ENCODE measurements at places on chromosomes 7 and 10.

DNA sequence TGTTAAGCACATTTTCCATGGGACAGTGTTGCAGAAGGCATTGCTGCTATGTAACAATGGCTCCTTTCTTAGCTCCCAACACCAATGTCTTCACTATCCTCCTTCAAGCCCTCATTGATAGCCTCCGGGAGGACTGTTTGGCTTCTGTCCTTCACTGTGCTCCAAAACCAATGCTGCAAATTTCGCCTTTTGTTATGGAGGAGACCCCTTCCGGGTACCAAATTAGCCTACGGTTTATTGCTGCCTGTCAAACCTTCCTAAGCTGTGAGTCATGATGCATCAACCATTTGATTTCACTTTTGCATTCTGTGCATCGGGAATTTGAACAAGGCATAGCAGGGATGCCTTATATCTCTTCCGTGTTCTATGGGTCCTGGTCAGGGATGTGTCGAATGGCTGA lies 432.9 kb downstream of the GATA3 start:
- DNase-seq: no peak

DNA sequence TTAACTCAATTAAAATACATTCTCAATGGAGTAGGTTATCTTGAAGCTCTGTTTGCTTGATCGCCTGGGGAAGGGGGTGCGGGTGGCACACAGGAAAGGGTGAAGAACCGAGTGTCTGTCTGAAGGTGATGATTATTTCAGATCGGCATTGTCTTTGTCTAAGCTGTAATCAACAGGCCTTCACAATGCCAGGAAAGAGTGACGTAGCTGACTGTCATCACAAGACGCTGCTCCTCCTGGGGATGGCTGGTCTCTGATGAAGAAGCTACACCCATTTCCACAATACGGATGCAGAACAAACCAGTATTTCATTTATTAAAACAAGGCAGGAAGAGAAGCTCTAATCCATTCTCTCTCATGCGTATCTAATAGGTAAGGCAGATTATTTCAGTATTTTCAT lies 19.4 kb downstream of the JCAD start:
- no peak for DNase-seq

DNA sequence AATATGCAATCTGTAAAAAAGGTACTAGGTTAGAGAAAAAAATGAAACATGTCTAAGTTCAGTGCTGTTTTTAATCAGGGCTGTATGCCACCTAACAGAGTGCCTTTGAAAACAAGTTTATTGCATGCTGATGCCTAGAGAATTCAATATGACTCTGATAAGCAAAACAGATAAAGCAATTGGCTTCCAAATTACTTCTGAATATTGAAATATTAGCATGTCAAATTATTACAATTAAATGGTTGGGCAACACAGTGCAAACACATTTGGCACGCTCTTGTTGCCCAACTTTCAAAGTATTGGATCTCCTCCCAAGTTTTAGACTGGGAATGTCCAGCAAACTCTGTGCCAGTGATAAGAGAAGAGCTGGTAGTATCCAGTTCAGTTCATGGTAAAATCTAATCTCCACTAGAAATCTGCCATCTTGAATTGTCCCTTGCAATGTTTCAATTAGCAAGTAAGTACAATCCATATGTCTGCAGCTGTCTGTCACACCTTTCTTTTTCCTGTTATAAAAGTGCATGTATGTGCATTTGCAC lies 65.2 kb upstream of the FAM133B start:
- no peak for DNase-seq

DNA sequence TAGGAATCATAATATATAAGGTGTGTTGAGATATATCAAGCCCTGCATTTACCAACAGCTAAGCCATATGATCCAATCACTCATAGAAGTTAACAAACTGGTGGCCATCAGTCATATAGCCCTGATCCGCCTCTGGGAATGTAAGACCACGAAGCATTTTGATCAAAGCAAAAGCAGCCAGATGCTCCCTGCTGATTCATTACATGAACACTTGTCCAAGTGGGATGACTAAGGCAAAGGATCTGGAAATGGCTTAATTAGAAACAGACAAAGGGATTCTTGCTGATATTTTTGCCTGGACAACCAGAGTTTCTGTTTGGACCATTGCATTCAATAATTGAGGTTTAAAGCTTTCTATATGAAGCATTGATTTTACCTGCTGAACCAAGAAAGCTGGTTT lies 535.5 kb downstream of the GPAM start:
- no peak for DNase-seq

GRCh38 chr7:123975084-123975483 lies 50.0 kb downstream of the SPAM1 start:
- DNase-seq: no peak

DNA sequence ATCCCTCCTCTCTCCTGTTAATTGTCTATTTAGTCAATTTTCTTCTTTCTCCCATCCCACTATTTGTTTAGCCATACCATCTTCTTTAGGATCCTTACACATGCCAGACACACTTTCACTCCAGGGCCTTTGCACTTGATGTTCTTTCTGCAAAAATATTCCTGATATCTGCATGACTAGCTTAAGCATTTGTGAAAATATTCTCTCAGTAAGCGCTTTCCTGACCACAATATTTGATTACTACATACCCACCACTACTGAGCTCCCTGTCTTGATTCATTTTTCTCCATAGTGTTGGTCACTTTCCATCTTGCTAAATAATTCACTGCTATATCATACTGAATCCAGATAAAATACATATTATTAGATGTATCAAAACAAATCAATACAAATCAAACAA lies 75.1 kb downstream of the SEMA3D start:
- DNase-seq: no peak

DNA sequence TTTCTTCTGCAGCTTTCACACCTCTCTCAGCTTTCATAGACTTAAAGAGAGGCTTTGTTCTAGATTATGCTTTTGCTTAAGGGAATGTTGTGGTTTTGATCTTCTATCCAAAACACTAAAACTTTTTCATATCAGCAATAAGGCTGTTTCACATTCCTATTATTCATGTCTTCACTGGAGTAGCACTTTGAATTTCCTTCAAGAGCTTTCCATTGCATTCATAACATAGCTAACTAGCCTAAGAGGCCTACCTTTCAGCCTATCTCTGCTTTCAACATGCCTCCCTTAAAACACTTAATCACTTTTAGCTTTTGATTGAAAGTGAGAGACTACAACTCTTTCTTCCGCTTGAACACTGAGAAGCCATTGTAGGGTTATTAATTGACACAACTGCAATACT lies 1117.0 kb upstream of the PHF14 start:
- DNase-seq: no peak

- no peak for DNase-seq
Measured at GRCh38 chr10:126538439-126539135, 131.9 kb downstream of the C10orf90 start.

GRCh38 chr7:151885202-151885580 lies 8.3 kb upstream of the PRKAG2 start:
- no peak for DNase-seq

DNA sequence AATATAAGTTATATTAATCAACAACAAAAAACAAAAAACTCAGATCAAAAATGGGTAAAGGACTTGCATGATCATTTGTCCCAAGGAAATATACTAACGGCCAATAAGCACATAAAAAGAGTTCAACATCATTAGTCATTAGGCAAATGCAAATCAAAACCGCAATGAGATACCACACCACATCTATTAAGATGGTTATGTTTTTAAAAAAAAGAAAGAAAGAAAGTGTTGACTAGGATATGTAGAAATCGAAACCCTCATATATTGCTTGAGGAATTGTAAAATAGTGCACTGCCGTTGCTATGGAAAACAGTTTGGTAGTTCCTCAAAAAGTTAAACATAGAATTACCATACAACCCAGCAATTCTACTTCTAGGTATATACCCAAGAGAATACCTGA lies 39.4 kb upstream of the CTNNA3 start:
- DNase-seq: no peak

DNA sequence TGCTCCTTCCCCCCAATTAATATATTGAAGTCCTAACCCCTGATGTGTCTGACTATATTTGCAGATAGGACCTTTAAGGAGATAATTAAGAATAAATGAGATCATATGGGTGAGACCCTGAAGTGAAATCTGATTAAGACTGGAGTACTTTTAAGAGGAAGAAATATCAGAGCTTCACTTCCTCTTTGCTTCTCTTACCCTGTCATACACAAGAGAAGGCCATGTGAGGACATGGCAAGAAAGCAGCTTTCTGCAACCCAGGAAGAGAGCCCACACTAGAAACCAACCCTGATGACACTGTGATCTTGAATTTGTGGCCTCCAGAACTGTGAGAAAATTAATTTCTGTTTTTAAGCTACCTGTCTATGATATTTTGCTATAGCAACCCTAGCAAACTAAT lies 44.2 kb downstream of the JMJD1C start:
- DNase-seq: no peak

GRCh38 chr10:78847485-78847884 lies 221.3 kb upstream of the ZMIZ1 start:
- DNase-seq: no peak

DNA sequence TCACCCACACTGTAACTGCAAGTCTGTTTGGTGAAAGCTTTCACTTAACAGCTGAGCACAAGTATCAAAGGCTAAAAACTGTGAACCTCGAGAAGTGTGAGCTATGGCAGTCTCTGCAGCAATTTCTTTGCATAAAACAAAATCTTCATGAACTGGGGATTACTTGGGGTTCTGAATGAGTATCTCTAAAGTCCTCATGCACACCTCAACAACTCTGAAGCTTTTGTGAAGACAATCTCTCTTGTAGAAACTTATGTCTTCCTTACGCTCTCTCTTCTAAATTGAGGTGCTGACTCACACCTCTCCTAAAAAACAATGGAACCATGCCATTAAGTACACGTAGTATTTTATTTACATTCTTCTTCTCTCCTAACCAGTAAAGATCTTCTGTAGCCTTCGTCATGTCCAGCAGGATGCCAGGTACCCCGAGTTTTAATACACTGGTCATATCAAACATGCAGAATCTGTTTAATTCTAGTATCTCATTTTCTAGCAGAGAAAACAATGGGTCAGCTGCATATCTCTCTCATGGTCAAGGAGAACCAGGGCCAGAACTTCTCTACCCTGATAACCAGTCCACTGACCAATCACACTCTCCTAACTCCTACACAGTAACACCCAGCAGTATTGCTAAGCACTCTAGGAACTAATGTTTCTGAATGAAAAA lies 76.9 kb downstream of the UBE2H start:
- no peak for DNase-seq

GRCh38 chr7:117143580-117143979 lies 179.3 kb downstream of the WNT2 start:
- DNase-seq: no peak

- no peak for DNase-seq
Measured at GRCh38 chr10:96873086-96873485, 41.0 kb downstream of the LCOR start.

DNA sequence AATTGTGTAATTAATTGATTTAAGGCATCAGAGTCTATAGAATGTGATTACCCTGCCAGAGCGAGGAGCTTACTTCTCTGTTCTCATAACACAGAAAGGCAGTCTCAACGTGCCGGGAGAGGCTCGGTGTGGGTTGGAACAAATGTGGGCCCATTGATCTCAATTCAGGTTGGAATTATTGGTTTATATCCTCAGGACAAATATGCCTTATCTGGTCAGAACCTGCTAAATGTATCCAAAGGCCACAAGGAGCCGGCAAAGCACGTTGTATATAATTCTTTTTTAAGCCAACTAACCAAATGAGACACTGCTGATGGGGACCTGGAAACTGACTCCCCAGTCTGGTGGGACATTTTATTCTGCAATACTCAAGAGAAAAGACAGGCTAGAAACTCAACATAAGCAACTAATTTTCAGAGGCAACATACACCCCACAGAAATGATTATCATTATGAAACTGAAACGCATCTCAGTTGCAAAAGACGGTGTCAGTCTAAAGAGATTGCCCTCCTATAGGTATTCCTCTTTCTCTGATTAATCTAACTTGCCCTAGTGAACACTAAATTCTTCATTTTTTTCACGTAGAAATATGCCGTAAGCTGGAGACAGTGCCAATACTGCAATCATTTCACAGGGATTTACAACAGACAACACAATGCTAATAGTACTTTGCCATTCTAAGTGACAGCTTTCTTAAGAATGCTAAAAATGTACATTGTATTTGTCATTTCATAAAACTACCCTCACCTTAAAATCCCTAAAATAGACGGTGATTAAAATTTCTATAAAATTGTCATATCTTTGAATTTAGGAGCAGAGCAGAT lies 9.4 kb downstream of the EBF3 start:
- no peak for DNase-seq

DNA sequence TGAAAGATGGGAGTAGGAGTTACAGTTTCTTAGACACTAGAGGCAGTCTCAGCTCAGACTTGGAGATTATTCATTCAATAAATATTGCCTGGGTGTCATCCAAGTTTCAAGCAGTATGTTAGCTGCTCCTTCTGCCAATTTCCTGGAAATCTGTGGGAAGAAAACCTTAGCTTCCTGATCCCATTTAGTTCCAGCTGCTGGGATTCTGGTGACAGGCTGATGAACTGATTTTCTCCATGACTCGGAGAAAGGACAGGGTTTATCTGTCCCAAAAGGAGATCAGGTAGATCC lies 95.8 kb downstream of the CLEC2L start:
- no peak for DNase-seq

GRCh38 chr10:28253169-28253785 lies 49.6 kb downstream of the MPP7 start:
- DNase-seq: no peak

DNA sequence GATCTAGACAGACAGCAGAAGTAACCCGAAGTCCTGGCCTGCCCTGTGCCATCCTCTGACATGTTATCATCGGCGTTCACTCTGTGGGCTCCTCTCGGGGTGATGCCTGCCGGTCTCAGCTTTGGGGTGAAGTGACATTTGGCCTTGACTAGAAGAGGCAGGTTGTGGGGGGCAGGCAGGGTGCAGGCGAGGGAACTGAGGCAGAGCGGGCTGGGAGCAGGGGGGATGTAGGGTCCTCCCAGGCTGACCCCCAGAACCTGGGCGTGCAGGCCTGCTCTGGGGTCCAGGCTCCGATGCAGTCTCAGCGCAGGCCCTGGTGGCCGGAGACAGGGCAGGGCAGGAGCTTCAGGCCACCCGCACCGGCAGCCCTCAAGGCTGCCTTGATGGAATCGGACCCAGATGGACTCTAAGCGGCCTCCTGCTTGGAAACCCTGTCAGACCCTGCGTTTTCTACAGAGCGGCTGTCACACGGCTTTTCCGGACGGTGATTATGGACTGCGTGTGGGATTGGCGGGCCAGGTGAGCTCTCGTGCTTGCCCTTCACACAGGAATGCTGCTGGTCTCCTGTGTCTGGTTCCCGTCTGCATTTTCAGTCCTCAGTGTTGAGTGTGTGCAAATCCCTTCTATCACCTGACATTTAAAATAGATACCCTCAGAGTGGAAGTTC lies 842 bp upstream of the JAKMIP3 start:
- DNase-seq: no peak

DNA sequence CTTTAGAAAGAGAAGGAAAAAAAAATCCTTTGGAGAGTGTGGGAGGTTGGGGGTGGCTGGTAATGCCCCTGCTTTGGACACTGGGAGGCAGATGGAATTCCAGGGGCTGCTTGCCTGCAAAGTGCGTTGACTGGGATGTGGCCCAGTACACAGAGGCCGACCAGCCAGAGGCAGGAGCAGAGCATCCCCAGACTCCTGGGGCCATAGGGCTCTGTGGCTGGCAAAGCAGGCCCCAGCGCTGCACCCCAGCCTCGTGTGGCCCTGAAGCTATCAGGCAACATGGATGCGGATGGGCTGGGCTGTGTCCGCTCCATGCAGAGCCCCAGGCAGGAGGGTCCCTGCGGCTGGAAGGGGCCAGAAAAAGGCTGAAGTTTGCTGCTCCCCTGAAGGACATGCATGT lies 361.6 kb upstream of the FZD8 start:
- no peak for DNase-seq

All from activated CD4-positive, alpha-beta T cell treated with anti-CD3 and anti-CD28 coated beads, Interleukin-2, amount 50 U/mL, for 4 hours (primary cell).